ENCODE measurements at places on chromosomes 3 and 15. TPM values are rescaled to one million over a fixed set of nuclear protein-coding genes. Genes with fewer than 3 reads are reported as not detected.

Gene GLDN
- not detected for total RNA-seq

Gene TGM5
- not detected for total RNA-seq

GRCh38 chr3:83946554-83946953 lies 1012.2 kb upstream of the CADM2 start:
- DNase-seq = no peak

- no peak for DNase-seq
Observed at GRCh38 chr15:72790302-72790910, 6.8 kb upstream of the ADPGK start.

GRCh38 chr3:129616713-129617112 lies 10.2 kb upstream of the PLXND1 start:
- DNase-seq = no peak

DNA sequence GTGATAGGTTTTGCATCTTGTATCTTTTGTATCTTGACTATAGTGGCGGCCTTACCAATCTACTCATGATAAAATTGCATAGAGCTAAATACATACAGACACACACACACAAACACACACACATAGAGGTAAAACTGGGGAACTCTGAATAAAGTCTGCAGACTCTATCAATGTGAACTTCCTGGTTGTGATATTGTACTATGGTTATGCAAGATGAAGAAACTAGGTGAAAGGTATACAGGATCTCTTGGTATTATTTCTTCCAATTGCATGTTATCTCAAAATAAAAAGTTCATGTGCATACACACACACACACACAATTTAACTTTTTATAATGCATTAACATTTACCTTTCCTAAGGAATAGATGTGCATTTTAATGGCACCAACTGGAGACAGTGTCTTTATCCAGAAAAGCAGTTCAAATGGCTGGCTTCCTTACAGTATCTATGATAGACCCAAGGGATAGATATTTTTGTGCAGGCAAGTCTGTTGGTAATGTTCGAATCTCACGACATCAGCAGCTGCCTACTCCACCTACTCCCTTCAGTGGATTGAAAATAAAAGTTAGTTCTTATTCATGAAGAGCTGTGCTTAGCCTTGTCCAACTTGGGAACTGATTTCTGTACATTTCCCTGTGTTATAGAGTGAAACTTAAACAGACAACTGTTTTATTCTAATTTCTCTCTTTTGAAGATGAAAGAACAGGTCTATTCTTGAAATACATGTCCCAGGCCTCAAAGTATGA lies 46.9 kb upstream of the SPRED1 start:
- DNase-seq = no peak

GRCh38 chr3:161156936-161157335 lies 51.8 kb upstream of the B3GALNT1 start:
- no peak for DNase-seq

Gene PLCH1
- total RNA-seq = 2.9 TPM

DNA sequence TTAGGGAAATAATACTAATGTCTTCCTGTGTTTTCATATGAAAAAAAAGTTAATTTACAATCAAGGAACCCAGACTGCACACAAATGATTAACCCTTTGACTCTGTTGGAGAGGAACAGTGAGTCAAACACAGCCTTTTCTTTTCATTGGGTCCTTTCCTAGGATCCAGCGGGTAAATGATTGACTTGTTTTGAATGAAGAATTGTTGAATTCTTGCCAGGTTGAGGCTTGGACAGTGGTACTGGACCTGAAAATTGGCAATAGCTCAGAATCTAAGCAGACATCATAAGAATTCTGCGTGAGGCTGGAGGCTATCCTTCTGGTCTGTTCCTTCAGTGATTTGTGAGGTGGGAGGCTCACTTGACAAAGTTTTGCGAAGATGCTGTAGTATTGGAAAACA lies 143.0 kb downstream of the RYR3 start:
- peak; percentile 82 for DNase-seq

DNA sequence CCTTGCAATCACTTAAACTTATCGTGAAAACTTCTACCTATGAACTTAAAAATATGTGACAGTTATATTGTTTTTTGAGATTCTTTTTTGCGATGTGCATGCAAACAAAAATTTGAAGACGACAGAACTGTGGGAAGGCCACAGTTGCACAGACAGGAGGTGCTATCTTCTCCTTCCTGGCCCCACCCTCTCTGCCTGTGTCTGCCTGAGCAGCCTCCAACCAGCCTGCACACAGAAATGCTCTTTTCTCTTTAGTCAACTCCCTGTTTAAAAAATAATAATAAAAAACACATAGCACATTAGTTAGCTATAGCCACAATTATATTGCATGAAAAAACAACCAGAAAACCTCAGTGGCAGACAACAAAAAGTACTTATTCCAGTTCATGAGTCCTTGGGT lies 212.2 kb downstream of the ZNF621 start:
- no peak for DNase-seq

Gene TMOD2
- total RNA-seq = 5.5 TPM

DNA sequence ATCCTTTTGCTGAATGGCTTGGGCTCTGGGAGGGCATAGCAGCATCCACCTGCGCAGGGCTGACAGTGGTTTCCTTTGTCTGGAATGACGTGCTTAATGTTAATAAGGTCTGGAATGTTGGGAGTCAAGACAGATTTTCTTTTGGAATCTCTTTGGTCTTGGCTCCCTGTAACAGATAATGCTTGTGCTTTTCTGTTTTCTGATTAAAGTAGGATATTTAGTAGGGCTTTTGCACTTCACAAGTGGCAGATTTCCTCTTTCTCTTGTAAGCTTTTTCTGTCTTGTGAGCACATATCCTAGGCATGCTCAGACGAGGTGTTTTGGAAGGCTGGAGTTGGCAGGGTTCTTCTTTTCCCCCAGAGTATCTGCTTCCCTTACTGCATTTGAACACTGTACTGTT lies 189.6 kb downstream of the GHSR start:
- no peak for DNase-seq

DNA sequence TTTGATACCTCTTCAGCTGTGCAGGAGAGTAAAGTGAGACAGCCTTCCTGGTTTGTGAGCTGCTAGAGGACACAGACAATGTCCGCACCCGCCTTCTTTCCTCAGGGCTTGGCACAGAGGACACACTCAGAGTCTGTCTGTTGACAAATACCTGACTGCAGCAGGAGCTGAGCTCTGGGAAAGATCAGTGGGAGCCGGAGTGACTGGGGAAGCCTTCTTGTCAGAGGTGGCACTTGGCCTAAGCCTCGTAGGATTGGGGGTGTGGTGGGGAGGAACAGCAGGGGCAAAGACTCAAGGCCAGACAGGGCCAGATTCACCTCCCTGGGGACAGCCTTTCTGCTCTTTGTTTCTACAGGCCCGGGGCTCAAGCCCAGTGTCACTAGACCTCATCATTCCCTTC lies 3.3 kb upstream of the IL17RC start:
- no peak for DNase-seq

Gene ZBED2
- 1.0 TPM for total RNA-seq

Gene ACTRT3
- total RNA-seq = 3.8 TPM

DNA sequence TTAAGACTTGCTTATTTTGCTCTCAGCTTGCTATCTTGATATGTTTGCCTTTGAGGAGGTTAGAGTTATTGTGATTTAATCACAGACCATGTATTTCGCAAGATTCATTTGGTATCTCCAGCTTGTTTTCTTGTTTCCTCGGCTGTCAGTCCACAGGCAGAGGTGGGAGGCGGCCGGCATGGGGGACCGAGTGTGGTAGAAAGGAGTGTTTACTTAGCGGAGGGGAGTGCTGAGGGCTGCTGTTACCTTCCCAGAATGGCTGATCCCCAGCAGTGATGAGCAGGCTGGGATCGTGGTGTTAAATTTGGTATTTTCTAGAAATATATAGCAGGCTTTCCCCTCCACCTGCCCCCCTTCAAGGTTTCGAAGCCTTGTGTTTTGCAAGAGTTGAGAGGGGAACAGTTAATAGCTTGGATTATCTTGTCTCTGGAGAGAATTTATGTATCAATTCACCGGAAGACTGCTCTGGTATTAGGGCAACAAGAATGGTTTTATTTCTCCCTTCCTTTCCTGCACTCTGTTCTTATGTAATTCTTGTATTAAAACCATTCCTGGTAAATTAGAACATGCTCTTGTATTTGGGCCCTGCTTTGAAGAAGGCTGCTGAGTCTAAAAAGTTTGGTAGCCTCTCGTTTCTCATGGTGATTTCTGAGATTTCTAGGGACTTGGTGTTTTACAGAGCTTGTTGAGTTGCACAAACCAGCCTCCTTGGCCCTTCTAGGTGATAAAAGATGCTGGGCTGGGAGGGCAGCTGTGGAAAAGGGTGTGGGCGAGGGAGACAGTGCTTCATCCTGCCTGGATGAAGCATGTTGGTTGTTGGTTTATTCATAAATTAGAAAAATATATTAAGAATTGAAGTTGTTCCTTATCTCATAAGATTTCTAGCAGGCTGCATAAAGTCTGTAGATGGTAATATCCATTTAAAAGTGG lies 151.4 kb downstream of the IGF1R start:
- no peak for DNase-seq

DNA sequence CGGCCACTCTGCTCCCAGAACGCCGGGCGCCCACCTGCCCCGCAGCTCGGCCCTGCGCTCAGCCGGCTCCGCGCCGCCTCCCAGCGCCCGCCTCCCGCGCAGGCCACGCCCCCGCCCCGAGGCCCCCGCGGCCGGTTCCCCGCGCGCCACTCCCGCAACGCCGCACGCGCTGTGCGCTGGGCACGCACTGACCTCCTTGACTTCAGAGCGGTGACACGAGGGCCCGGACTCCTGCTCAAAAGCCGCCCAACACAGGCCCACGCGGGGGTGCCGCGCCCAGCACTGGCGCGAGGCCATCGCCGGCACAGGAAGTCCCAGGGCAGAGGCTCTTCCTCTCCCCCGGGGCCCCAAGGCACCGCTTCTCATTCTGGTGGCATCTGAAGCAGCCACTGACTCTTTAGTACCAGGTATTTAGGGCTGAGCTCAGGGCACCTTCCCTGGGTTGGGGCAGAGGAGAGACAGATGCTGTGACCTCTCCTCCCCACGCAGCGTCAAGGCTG lies 12.4 kb downstream of the TNK2 start:
- DNase-seq = no peak

GRCh38 chr3:177977381-177978158 lies 558.7 kb upstream of the KCNMB2 start:
- DNase-seq = peak; percentile 79

DNA sequence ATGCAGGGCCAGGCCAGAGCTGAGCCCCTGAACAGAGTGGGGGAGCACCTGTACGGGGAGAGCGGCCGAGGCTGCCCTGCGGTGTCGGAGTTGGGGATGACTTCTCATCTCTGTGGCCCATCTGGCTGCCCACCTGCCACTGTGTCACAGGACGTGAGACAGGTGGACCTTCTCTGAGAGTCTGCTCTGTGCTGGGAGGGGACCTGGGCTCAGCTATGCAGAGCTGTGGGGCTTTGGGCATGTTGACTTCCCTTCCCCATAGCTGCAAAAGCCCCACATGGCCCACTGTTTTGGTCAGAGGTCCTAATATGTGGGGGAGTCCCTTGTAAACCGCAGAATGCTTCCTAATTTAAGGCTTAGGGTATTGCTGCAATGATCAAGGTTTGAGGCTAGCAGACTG lies 68.0 kb upstream of the TRPM1 start:
- DNase-seq = no peak

Gene STRIT1
- total RNA-seq = not detected

GRCh38 chr3:184954251-184954650 lies 142.3 kb downstream of the VPS8 start:
- no peak for DNase-seq

Gene ARGFX
- not detected for total RNA-seq

GRCh38 chr15:70857562-70858285 lies 3.8 kb upstream of the LARP6 start:
- DNase-seq = no peak

DNA sequence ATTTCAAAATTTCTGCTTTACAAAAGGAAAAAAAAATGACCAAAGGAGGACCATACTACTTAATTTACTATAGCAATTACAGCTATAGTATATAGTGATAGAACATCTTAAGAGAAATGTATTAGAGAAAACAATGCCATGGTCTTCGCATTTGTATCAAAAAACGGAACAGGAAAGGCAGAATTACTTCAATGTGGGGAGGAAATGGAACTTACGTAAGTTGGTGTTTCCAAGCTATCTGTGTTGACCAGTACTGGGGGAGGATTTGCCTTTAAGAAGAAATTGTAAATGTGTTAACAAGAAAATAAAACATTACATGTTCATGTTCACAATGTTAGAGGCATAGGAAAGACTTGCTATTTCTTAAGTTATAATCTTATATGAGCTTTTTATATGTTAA lies 119.9 kb upstream of the MELTF start:
- no peak for DNase-seq

Gene DPPA4
- not detected for total RNA-seq

GRCh38 chr3:151330899-151331298 lies 1.6 kb upstream of the P2RY13 start:
- DNase-seq = no peak

- DNase-seq = no peak
Observed at GRCh38 chr3:112967828-112968227, 7.1 kb downstream of the CD200R1 start.

Gene CEP63
- total RNA-seq = 17.8 TPM

Measured in kidney epithelial cell (primary cell).